ENCODE measurements at places on chromosomes 1 and 21.
A peak's percentile ranks its signal among the peaks of the same experiment; 100 is the strongest.

GRCh38 chr1:151361883-151362282, 10.6 kb downstream of the SELENBP1 start:
- no peak for DNase-seq

DNA sequence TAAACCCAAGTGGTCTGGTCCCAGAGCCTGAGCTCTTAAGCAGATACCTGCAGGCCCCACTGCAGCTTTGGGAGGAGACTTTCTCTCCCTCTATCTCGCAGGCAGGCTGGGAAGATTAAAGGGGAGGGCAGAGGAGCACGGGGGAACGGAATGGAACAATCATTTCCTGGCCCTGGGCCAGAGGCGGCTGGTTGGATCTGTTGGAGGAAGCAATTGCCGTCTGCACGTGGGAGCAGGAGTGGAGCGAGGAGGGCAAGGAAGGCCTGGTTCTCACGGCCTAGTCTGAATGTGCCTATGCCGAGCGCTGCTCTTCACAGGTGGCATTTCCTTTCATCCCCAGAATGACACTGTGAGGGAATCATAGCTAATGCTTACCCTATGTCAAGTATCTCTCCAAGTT, 23.7 kb downstream of the NKAIN1 start:
- peak; percentile 31 for DNase-seq

- DNase-seq, result no peak
These were observed 81.2 kb downstream of the ADCY10 start for GRCh38 chr1:167832693-167833092.

GRCh38 chr1:194908643-194909042, 1699.6 kb downstream of the KCNT2 start:
- DNase-seq, result peak; percentile 42

GRCh38 chr1:115329965-115330364, 8.1 kb downstream of the NGF start:
- DNase-seq, result peak; percentile 79

GRCh38 chr1:26259578-26259977, 20.3 kb upstream of the SH3BGRL3 start:
- no peak for DNase-seq

- no peak for DNase-seq
These were observed 55.2 kb upstream of the ANGPTL1 start for GRCh38 chr1:178926046-178926445.

GRCh38 chr21:19995253-19995652, 1003.0 kb upstream of the NCAM2 start:
- no peak for DNase-seq

DNA sequence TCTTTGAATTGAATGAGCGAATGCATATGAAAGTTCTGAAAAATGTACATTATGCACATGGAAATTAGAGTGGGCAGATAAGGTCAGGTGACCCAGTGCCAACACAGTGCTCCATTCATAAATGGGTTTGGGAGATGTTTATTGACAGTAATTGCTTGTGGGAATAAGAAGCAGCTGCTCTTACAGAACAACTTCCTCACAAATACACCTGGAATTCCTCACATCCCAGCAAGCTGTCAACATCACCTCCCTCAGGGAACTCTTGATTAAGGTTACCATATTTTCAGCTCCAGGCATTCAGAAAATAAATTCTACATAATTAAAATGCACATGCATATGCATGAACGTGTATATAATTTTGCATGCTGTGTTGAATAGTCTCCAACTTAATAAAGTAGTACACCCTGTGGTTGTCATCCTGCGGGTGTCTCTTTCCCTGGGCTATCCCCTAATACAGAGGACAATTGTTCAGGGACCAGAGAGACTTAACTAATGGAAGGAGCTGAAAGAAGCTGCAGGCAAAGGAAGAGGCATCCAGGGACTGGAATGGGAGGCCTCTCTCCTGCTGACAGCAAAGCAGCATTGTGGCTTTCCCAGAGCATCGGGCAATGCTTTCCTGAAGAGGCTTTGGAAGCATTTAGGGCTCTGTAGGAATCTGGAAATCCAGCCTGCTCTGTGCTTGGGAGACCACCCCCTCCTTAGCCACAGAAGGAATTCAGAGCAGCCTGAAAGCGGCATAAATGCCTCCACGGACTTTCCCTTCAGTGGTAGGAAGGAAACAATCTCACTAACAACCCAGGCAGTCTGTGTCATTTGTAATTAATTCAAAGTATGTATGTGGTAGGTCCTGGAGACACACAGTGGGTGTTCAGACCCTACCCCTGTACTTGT, 55.2 kb upstream of the GNG12 start:
- DNase-seq, result peak; percentile 91

DNA sequence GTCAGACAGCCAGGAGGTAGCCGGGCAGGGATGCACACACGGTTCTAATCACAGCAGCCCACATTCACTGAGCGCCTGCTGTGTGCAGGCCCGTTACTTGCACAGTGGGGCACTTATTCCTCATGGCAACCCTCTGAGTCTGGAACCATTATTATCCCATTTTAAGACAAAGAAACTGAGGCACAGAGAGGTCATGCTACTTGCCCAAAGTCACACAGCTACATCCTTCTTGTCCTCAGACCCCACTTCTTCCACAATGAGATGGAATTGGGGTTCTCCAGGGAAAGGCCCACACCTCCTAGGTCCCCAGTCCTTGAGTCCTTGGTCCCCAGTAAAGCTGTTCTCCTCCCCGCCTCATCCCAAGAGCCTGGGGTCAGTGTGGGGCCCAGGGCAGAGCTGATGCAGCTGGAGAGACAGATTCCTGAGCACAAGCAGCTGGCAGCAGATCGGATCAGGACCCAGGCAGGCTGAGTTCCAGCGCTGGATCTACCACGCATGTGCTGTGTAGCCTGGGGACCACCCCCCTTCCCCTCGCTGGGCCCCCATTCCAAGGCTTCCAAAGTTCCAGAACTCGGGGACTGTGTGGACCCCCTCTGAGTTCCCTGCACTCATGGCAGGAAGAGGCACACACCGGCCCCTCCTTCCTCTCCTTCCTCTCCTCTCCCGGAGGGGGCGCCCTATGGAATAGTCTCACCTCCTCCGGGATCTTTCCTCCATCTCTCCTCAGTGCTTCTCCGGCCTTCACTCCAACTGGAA, 393.4 kb downstream of the MATN1 start:
- no peak for DNase-seq

GRCh38 chr21:31348188-31348587, 4.1 kb upstream of the TIAM1 start:
- no peak for DNase-seq

GRCh38 chr1:154454386-154455120, 47.5 kb upstream of the TDRD10 start:
- DNase-seq, result no peak

Measured in fibroblast of skin of abdomen (primary cell).